ENCODE measurements at places on chromosomes 4 and X.

GRCh38 chrX:138914767-138915166, 203.2 kb upstream of the FGF13 start:
- DNase-seq: no peak

DNA sequence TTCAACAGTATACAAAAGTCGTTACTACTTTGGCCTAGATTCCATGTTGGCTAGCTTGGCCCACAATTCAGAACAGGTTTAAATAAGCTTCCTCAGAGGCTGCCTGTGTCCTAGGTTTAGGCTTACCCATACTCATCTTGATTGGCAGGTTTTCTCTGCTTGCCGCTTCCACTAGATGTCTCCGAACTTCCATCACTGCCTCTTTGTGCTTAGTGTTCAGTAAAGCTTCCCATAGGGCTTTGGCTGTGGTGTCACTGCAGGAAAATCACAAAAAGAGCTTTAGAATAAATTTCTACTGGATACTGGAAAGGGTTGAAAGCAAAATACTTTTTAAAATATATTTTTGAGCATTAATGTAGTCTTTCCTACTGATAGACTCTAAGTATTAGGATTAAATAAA, 52.4 kb downstream of the SCFD2 start:
- no peak for DNase-seq

- DNase-seq: no peak
These were observed 25.8 kb downstream of the EXOC1 start for GRCh38 chr4:55879224-55879623.

DNA sequence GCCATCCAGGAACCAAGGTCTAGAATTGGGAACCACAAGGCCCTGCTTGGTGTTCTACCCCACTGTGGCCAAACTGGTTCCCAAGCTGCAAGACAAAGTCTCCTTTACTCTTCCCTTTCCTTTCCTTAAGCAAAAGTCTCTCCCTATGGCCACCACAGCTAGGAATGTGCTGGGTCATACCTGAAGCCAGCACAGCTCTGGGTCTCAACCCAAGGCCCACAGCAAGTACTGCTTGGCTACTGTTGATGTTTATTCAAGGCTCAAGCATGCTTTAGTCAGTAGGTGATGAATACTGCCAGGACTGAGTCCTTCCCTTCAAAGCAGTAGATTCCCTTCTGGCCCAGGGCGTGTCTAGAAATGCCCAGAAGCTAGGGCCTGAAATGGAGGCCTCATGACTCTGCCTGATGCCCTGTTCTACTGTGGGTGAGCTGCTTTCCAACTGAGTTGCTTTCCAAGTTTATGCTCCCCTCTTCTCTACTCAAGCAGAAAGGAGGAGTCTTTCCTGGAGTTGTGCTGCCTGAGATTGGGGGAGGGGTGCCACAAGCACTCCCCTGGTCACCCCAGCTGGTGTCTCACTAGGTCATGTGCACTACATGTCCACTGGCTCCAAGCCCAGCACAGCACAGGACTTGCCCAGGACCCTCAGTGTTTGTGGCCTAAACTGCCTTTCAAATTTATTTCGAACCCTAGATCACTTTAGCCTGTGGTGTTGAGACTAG, 44.9 kb downstream of the STAP1 start:
- no peak for DNase-seq

- no peak for DNase-seq
These were observed 404.8 kb downstream of the TLL1 start for GRCh38 chr4:166277853-166278252.

- no peak for DNase-seq
These were observed 27.0 kb upstream of the TMEM131L start for GRCh38 chr4:153438916-153439756.

- DNase-seq: no peak
These were observed 47.0 kb upstream of the ARSJ start for GRCh38 chr4:114026447-114026846.

GRCh38 chr4:25299476-25300203, 12.9 kb upstream of the ZCCHC4 start:
- DNase-seq: no peak

GRCh38 chr4:121697564-121697963, 784 bp upstream of the ANXA5 start:
- DNase-seq: no peak

DNA sequence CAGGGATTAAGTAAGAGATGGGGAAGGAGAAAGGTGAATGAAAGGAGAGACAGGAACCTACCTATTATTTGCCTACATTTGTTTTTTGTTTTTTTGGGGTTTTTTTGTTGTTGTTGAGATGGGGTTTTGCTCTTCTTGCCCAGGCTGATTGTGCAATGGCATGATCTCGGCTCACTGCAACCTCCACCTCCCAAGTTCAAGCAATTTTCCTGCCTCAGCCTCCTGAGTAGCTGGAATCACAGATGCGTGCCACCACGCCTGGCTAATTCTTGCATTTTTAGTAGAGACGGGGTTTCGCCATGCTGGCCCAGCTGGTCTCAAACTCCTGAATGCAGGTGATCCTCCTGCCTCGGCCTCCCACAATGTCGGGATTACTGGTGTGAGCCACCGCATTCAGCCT, 57.9 kb downstream of the BCOR start:
- DNase-seq: no peak

- DNase-seq: no peak
These were observed 499.3 kb upstream of the CT83 start for GRCh38 chrX:116961872-116962582.

DNA sequence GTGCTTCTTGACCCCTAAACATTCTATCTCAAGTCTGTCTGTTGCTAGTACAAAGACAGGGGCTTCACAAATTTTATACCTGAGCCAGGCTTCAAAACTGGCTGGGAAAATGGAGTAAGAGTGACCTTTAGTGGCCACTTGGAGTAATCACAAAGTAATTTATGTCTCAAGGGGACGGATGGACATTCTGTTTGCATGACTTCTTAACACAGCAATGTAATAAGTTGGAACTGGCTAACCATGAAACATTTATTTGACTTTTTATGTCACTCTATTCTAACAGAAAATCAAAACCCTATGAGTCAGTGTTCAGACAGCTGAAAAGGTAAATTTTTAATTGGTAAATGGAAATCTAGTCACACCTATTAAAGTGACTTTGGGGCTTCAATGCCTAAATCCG, 600.6 kb downstream of the ANKRD50 start:
- DNase-seq: no peak

GRCh38 chr4:183205709-183206108, 106.7 kb downstream of the WWC2 start:
- DNase-seq: no peak

DNA sequence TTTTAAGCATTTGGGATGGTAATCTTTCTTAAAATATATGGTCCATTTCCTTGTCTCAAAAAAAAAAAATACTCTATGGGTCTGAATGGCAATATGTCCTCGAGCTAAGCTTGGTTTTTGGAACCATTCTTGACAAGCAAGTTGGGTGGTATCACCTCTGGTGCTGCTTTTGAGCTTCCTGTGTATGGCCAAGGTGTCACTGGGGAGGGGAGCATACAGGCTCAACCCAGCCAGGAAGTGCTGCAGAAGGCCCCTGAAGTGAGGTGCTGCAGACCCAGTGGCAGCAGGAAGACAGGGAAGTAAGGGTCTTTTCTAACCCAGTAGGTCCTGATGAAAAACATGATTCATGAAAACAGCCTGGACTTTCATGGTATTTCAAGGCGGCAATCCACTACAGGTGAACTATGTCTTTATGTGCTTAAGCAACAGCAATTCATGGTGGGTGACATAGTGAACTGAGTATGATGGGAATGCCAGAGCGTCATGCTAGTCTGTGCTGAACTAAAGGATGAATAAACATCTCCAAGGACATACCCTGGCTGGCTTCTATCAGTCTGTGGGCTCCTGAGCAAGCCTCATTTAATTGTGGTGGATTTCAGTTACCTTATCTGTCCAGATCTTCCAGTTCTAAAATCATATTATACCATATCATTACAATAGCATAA, 15.1 kb downstream of the TRAPPC2 start:
- no peak for DNase-seq

DNA sequence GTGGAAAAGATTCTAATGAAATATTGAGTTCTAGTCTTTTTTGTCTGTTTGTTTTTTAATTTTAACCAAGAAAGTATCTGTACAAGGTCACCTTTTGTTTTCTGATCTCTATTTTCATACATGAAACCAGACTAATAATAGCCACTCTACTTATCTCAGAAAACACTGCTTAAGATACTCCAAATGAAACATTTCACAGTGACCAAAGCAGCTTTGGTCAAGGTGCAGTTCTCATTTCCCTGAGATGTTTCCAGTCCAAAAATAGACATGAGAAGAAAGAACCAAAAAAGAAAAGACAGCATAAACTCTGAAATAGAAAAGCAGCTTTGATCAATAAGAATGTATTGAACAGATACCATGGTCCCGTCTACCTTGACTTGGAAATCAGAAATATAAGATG, 782.8 kb downstream of the RAB28 start:
- DNase-seq: no peak

DNA sequence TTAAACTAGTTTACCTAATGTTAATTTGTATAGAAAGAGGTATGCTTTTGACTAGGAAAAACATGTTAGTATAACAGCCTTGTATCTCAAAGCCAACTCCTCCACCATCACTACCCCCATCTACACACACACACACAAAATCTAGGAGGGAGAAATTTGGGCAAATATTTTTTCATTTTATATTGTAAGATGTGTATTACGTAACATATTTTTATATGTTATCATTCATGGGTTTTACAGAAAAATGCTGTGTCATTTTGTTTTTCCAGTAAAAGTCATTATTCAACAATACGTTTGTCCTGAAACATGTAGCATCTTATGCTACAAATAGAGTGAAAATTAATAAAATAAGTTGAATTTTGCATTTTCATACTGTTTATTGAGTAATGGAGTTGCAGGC, 3.0 kb downstream of the SULT1B1 start:
- no peak for DNase-seq

DNA sequence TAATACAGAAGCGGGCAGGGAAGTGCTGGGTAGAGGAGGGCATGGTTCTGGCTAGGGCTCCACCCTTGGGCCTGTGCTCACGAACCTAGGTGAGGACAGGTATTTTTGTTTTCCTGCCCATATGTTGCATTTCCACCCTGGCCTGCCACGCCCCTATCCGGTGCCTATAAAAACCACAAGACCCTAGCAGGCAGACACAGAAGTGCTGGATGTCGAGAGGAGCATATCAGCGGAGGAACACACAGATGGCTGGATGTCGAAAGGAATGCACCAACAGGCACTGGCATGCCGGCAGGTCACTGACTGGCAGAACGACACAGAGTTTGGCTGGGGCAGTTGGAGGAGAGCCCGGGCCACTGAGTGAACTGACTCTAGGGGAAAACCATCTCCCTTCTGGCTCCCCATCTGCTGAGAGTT, 316.6 kb upstream of the BOD1L1 start:
- DNase-seq: no peak

DNA sequence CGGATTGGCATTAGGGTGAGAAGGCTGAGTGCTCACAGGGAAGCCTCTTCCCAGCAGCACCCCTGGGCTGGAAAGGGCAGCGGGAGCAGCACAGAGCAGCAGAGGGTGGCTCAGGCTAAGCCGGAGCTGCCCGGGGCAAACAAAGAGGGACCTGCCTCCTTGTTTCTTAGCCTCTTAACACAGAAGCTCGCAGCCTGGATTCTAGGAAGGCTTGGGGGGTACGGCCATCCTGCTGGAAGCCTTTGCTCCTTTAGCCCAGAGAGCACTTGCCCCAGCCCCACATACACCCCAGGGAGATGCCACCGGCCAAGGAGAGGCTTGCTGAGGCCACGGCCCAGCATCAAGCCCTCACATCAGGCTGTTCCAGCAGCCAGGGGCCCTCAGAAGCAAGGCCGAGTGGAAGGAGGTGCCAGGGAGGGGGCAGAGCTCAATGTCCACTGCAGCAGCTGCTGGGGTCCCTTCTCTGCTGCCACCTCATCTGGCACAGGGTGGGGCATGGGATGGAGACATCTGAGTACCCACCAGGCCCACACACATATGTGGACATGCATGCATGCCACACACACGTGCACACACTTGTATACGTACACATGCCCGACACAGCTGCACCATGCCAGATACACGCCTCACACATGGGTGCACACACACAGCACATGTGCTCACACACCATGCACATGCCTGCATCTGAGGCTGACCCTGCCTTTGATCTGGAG, 20.3 kb upstream of the SPON2 start:
- no peak for DNase-seq

DNA sequence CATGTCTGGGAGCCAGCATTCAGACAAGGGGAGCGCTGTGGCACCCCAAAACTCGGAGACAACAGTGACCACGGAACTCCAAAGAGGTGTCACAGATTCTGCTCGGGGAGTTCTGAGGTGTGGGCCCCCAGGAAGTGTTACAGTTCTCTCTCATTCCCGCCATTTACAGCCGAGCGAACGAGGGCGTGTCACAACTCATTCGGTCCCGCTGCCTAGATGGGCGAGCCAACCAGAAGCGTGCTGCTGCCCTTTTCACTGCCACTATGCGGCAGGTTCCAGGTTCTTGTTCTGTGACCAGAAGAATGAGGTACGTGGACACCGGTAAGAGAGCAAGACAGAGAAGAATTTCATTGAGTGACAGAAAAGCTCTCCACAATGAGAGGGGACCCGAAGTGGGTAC, 1370.6 kb upstream of the AGA start:
- DNase-seq: no peak

DNA sequence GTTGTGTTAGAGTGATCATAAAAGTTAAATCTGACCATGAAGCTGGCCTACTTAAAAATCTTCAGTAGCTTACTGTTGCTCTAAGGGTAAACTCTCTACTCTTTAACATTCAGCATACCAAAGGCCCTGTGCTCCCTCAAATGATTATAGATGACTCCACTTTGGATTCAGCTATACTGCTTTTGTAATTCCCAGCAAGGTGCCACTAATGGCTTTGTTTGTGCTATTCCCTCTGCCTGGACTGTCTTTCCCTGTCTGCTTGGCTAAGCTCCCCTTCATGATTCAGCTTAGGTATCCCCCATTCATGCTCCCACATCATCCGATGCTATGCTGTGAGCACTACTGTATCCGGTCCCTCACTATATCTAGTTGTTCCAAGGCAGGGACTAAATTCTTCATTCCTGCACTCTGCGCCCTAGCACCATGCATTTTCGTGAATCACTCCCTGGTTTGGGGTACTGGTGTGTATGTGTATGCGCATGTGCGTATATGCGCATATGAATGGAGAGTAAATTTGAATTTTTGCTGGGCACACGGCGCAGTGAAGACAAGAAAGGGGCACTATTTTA, 453 bp upstream of the PBDC1 start:
- DNase-seq: no peak

- no peak for DNase-seq
These were observed 146.9 kb upstream of the FGF13 start for GRCh38 chrX:138858438-138858837.

GRCh38 chrX:49760290-49760890, 64.6 kb upstream of the PAGE1 start:
- DNase-seq: no peak

DNA sequence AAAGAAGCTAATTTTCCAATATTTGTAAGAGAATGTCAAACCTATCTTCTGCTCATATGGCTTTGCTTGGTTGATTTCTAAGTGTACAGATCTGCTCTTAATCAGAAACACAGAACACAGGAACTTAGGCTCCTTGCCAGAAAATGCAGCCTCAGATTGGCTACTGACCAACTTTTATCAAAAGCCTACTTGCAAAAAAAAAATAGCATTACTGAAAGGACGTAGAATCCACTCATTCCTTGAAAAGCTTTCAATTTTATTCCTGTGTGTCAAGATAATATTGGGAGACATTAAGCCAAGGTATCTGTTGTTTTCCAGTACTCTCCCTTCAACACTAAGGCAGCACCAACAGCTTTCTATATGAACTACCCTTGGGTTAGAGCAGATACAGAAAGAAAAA, 127.6 kb upstream of the INTU start:
- DNase-seq: no peak
